ENCODE measurements at places on chromosomes 1 and 21. TPM values are rescaled to one million over a fixed set of nuclear protein-coding genes. Genes with fewer than 3 reads are reported as not detected.

DNA sequence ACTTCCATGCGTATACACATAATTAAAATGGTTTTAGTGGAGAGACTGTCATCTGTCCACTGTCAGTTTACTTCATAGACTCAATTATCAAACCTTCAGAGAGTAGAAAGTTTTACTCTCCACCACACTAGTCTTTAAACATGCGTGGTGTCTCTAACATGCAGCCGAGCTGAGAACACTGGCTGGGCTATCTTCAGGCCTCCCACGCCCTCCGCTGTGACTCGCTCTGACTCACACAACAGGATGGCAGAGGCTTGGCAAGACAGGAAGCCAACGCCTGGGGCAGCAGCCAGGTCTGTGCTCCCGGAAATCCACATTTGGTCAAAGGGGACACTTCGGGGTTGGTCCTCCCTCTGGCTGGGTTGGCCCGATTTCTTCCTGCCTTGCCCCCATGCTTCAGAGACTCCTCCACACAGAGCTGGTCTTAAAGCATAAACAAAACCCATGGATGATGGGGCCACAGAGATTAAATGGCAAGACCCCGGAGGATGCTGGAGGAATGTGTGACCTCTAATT lies 22.7 kb upstream of the IFNGR2 start:
- DNase-seq = peak; percentile 99

DNA sequence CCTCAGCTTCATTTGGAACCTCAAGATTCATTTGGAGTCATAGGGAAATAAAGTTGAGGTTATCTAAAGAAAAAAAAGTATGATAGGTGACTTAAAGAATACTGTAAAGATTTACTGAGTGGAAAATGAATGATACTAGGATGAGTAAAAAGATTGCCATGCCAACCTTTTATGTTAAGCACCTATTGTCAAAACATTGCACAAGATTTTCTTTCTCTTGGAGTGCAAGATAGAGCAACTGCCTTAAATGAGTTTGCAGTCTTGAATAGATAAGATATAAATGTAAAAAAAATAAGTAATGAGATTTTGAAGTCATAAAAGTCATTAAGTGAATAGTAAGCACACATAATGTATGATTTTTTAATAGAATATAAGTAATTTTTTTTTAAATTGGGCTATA lies 5.1 kb upstream of the ANGPTL1 start:
- DNase-seq = no peak

- DNase-seq = peak; percentile 16
Observed at GRCh38 chr1:159829273-159829634, 2.6 kb downstream of the SLAMF8 start.

DNA sequence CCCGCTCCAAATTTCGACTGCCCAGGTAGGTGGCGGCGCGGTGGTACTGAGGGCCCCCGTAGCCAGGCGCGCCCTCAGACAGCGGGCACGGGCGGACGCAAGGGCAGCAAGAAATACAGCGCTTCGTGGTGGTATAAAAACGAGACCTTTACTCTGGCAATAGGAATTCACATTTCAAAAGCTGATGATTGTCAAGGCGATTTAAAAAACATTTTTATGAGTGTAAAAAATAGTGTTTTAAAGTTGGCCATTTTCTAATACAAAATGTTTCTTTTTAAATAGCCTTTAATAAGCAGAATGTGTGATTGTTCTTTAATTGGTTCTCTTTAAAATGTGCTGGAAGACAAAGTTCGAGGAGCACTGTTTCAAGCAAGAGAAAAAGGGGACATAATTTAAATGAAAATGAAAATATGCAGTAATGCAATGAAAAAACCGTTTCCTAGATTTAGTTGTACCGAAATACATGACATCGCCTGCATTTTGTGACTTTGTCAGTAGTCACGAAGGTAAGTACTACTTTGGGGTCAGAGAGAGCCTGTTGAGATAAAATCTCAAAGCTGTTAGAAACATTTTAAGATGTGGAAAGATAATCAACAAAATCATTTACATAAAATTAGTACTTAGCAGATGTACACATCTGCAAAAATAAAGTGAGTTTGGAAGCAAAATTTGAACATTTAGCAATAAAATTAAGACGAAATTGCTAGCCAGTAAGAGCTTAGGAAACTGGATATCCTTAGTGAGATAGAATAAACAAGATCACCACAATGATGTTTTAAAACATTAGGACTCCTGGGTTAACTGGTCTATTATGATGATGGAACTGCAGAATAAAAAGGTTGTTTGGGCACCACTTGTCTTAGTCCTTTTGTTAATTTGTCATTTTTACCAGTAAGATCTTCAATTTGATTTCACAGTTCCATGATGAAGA lies 1.1 kb upstream of the PSMG1 start:
- DNase-seq = no peak

LORICRIN gene
- total RNA-seq = not detected

OR6K3 gene
- not detected for total RNA-seq

RNF186 gene
- not detected for total RNA-seq

NPL gene
- 2.5 TPM for total RNA-seq

OMA1 gene
- 34.8 TPM for total RNA-seq

MEF2D gene
- total RNA-seq = 3.9 TPM

RYR2 gene
- 1.7 TPM for total RNA-seq

WDTC1 gene
- total RNA-seq = 12.4 TPM
